ENCODE measurements at places on chromosomes 16 and 17.

GRCh38 chr17:62855156-62855555 lies 47.0 kb upstream of the MARCHF10 start:
- no peak for DNase-seq

DNA sequence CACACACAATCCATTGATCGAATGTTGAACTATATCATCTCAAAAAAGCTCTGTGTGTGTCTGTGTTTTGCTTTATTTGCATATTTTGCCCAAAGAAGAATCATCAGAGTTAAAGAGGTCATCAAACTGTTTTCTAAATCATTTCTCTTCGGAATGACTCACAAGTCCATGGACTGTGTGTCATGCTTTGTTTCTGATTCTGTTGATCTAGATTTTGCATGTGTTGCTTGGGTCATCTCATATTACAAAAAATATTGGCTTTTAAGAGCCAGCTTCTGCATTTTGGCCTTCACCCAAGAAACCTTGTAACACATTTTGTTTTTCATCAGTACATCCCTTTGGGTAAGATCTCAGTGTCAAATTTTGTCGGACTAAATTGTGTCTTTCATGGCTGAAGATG lies 471.2 kb upstream of the HSBP1 start:
- DNase-seq: peak; percentile 14

- DNase-seq: no peak
Measured at GRCh38 chr16:9556949-9557665, 465.7 kb downstream of the HAPSTR1 start.

DNA sequence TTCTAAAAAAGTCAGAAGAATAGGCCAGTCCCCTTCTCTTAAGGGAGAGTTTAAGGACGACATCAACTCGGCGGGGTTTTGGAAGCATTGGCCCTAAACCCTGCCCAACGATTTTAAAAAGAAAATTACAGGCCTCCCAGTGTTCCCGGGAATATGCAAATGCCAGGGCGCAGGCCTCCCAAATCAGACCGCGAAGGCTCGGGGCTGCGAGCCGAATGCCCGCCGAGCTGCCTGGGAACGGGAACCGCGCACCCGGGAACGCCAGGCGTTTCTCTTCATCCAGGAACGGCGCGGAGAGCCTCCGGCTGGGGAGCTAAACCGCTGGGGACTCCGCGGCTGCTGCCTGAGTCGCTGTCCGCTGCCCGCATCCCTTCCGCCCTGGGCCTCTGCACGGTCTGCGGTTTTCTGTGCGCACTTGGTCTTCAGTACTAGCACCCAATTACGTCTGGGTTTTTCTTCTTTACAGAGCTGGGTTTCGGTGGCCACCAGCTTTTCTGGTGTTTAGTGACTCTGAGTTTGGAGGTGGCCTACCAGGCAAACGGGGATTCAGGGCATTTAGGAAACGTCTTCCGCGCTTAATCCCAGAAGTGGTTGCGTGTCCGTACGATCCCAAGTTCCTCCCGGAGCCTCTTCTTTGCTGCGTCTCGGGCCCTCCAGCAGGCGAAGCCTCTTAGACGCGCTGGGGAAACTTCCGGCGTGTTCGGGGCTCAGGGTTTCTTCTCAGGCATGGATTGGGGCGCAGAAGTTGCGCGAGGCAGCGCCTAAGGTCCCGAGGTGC lies 5.7 kb downstream of the IRX5 start:
- DNase-seq: no peak

GRCh38 chr17:61305024-61305423 lies 94.6 kb upstream of the TBX2 start:
- DNase-seq: no peak

DNA sequence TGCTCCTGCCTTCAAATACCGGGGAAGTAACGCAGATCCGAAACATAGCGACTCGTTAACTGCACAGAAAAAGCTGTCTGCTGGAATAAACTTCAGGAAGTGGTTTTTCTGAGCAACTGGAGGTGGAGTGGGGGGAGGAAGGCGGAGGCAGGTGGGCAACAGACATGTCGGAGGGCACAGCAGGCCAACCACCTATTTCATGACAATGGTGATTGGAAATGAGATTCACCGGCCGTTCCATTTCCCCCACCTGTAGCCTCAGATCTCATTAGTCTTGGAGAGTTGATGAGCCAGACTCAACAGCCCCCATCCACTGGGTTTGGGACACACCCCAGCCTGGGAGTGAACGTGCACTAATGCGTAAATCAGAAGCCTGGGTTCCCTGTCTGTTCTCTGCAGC lies 7.7 kb upstream of the PECAM1 start:
- no peak for DNase-seq

DNA sequence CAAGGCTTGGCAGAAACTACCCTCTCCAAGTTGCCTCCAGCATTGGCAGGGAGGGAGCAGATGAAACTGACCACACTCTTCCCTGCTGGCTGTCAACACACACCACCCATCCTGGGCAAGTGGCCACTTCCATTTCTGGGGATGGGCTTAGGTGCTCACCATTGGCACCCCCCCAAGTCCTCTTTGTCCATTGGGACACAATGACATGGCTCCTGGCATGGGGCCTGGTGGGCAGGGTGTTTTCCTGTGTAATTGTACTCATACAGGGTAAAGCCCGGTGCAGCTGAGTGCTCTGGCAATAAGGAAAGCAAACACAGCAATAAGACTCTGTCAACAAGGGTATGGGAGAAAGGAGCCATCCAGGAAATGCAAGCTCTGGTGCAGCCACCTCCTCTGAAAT lies 22.6 kb downstream of the SCNN1B start:
- peak; percentile 95 for DNase-seq

- no peak for DNase-seq
Measured at GRCh38 chr17:63358111-63358839, 87.8 kb downstream of the CYB561 start.

GRCh38 chr17:70493277-70493874 lies 324.0 kb downstream of the KCNJ2 start:
- no peak for DNase-seq

- no peak for DNase-seq
Measured at GRCh38 chr17:49217651-49218413, 7.3 kb downstream of the ABI3 start.

DNA sequence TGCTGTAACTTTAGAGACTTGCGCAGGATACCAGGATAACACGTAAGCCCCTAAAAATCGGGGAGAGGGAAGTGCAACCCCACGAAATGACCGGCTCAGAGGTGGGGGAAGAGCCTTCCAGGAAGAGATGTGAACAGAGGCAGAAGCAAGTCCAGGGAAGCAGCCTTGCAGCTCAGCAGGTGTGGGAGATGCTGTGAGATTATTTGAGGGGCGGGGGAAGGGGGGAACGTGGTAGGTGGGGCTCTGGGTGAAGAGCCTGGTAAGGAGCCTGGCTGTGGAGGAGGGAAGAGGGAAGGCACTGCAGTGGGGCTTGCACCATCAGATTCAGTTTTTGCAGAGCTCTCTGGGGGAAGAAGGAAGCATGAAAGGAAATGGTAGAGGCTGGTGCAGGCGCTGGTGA lies 95.4 kb upstream of the CACNG5 start:
- DNase-seq: no peak

DNA sequence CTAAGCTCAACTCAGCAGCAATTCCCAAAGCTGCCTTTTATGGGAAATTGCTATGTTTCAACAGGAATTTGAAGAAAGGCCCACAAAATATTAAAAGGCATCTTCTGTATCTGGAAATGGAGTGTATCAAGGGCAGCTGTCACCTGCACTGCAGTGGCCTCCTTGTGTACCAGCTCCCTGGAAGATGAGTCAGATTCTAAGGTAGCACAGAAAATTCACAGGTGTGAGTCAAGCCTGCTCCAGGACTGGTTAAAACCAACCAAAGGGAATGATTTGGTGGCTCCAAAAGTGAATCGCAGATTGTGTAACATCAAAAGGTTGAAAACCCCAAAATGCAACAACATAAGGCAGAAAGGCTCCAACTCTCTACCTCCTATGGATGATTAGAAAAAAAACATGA lies 296.4 kb downstream of the GRIN2A start:
- DNase-seq: no peak

DNA sequence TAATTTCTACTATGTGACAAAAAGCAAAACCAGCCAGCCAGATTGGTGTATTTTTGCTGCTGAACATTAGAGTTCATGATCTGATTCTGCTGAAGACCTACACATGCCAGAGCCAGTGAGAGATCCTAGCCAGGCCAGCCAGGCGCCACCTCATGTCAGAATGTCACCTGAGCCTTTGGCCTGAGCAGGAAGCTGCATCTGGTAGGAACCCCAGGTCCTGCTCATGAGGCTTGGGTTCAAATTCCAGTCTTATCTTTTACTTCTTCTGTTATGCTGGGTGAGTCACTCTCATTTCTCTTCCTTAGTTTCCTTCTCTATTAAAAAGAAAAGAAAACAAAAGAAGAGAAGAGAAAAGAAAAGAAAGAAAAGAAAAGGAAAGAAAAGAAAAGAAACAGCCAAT lies 585.1 kb upstream of the CDH5 start:
- no peak for DNase-seq

- DNase-seq: no peak
Measured at GRCh38 chr17:41061964-41062363, 2.0 kb upstream of the KRTAP2-3 start.

DNA sequence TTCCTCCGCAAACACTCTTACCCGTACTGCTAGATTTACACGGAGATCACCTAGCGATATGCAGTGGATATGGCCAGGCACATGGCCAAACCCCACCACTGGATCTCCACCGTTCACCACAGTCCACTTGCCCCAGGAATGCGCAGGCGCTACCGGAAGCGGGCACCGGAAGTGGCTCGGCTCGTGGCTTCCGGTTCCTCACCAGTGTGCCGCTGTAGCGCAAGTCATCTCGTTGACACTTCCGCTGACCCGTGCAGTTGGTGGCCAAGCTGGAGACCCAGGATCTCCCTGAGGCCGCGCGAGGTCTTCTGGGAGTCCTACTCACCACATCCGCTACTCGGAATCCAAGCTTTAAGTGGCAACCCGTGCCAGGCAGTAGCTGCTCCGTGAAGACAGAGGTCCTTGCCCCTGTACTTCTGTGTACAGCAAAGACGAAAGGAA lies 11.5 kb downstream of the ZNF597 start:
- DNase-seq: no peak

DNA sequence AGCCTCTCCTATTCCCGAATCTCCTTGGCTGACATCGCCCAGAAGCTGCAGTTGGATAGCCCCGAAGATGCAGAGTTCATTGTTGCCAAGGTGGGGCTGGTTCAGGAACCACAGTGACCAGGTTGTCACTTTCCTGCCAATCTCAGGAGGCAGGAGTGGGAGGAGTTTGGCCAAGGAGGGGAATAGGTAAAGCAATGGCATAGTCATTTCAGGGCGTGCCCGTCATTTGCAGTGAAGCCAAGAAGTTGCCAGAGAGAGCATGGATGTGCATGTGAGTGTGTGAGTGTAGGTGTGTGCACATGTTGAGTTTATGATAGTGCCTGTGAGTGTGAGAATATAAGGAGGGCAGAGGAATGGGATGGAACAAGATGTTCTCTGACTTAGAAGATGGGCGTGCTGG lies 14.8 kb downstream of the PSMD3 start:
- no peak for DNase-seq

- DNase-seq: no peak
Measured at GRCh38 chr16:85056211-85056748, 28.7 kb downstream of the KIAA0513 start.

- DNase-seq: peak; percentile 28
Measured at GRCh38 chr16:89170346-89171215, 967 bp upstream of the CDH15 start.

DNA sequence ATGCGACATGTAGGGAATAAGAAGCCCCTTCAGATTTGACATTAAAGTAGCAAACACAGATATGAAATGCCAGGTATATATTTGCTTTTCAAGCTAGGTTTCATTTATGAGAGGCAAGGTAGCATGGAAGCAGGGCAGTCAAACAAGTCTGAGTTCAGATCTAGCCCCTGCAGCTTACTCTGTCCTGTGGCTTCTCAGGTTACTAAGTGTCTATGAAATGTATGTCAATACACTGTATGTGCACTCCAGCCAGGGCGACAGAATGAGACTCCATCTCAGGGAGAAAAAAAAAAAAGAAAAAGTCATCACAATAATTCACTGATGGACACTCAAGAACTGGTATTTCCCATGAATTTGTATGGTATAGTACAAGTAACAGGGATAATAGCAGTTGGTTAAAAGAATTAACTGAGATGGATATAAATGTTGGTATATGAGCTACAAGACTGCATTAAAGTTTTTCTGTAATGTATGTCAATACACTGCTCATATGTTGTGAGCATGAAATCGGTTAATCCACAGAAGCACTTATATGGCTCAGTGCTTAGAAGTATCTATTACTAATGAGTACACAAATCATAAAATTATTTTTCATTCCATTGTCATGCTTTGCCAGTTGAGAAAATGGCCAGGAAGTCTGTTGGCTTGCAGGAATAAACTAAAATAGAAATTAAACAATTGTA lies 2.9 kb upstream of the WSB1 start:
- DNase-seq: no peak

- no peak for DNase-seq
Measured at GRCh38 chr17:56793957-56794356, 39.8 kb downstream of the C17orf67 start.

DNA sequence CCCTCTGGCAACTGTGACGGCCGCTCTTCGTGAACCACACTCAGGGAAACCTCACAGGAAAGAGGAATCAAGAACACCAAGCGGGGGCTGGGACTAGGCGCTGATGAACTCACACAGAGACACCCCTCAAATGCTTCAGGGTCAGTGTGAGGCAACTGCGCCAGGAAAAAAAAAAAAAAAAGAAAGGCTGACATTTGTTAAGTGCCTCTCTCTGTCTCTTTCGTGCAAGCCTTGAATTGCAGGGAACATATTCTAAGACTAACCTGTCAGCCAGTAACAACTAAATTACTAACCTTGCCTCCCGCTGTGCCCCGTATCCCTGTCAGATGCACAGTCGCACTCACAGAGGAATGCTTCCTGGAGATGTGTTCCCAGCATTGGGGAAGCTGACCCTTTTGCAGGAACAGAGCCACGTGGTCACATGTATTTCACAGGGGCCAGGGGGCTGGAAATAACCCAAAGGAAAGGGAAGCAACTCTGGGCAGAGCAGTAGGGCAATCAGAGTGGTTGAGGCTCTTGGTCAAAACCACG lies 247.8 kb downstream of the XYLT1 start:
- DNase-seq: no peak

GRCh38 chr17:57603978-57604377 lies 141.1 kb downstream of the CCDC182 start:
- DNase-seq: no peak

GRCh38 chr17:66076546-66077190 lies 115.3 kb downstream of the CEP112 start:
- DNase-seq: no peak

GRCh38 chr16:88303890-88304819 lies 78.6 kb upstream of the ZNF469 start:
- no peak for DNase-seq

- no peak for DNase-seq
Measured at GRCh38 chr17:48894886-48895285, 2.3 kb downstream of the ATP5MC1 start.

- DNase-seq: no peak
Measured at GRCh38 chr17:693791-694638, 20.6 kb downstream of the VPS53 start.

DNA sequence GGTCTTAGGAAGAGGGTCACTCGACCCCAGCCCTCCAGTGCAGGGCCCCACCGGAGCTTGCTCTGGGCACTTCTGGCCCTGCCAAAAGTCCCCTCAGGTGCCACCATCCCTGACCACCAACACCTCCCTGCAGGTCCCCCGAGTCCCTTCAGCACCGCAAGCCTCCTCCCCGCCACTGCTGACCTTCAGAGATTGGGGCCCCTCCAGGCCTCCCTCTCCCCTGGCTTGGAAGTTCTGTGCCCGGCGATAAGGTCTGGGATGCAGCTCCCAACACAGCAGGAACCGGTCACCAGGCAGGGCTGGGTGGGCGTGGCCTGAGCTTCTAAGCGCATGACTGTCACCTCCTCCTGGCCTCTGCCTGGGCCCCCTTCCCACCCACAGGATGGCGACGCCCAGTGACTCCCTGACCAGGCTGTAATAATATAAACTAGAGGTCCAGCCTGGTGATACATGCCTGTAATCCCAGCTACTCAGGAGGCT lies 11.2 kb downstream of the PIEZO1 start:
- DNase-seq: no peak
